AG04449 (cell line): ENCODE measurements at places on chromosomes 11 and 22.
A peak's percentile ranks its signal among the peaks of the same experiment; 100 is the strongest.

DNA sequence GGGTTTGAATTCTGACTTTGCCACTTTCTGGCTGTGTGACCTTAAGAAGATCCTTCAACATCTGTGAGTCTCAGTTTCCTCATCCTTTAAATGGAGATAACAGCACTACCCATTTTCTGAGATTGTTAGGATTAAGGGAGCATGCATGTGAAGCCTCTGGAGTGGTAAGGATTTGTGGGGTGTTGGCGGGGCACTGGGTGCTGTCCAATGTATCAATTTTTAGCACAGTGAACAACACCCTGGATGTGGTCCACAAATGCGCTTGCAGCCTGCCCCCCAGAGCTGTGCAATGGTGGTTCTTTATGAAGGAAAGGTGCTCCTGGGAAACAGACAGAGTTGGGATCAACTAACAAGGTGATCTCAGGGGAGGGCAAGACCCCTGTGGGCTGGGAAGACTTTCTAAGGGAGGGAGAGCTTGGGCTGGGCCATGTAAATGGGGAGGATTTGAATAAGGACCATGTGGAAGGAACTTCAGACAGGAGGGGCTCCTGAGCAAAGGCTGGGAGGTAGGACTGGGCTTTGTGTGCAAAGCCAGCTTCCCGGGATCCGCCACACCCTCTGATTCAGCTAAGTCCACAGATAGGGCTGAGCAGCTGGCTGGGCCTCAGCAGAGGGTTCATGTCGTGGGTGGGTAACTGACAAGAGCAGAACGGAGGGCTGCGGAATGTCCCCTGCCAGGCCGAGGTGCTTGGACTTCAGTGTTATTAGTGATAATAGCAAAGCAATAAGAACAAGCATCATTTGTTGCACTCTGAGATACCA is 22.7 kb upstream of the RASD2 start:
- DNase-seq = no peak

DNA sequence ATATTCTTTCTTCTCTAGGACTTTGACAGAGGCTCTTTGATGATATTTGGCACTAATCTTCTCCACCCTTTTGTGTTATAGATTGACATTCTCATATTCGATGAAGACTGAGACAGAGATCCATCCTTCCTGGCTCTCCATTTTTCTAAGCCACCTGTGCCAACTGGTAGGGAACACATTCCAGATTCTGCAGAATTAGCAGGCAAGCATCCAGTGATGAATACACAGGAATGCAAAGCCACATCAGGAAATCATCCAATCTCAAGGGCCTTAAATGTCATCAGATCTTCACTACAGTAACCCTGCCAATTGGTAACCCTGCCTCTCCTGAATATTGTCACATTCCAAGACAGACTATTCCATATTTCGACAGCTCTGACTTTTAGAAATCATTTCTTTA is 718.4 kb upstream of the API5 start:
- DNase-seq = no peak

- no peak for DNase-seq
These were observed 24.8 kb downstream of the RASSF10 start for GRCh38 chr11:13033760-13034533.

- no peak for DNase-seq
These were observed 11.5 kb downstream of the PTPRJ start for GRCh38 chr11:47991894-47992293.

DNA sequence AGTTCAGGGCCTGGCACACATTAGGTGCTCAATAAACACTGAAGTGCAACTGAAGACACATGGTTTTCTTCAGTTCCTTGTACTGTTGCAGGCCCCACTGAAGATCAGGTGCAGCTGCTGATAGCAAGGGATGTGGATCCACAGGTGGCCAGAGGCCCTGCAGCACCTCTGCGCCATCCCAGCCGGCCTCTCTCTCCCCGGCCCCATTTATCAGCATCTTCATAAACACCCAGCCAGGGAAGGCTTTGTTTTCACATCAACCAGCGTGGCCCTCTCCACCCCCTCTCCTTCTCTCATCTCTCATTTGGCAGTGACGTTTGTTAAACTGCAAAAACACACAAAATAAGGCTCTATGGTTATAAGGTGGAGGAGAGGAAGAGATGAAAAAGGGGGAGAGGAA is 528.8 kb downstream of the BUD13 start:
- no peak for DNase-seq

GRCh38 chr22:46993633-46994032 is 231.2 kb downstream of the TBC1D22A start:
- DNase-seq = no peak

GRCh38 chr11:32987851-32988250 is 27.8 kb upstream of the DEPDC7 start:
- DNase-seq = no peak

DNA sequence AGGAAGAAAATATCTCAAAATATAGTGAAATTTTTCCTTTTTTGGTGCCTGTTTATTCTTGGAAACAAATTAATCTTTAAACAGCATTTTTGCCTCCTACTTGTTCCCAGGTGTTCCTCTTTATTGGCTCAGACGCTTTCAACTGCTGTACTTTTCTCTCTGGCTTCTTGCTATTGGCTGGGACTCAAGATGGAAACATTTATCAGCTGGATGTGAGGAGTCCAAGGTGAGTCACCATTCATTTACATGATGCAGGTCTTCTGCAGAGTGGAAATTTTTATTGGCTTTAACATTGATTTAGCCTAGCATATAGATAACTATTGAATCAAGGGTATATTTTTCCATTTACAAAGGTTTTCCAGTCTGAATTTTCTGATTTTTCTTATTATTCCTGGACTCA is 34.4 kb upstream of the DNAJB13 start:
- no peak for DNase-seq

DNA sequence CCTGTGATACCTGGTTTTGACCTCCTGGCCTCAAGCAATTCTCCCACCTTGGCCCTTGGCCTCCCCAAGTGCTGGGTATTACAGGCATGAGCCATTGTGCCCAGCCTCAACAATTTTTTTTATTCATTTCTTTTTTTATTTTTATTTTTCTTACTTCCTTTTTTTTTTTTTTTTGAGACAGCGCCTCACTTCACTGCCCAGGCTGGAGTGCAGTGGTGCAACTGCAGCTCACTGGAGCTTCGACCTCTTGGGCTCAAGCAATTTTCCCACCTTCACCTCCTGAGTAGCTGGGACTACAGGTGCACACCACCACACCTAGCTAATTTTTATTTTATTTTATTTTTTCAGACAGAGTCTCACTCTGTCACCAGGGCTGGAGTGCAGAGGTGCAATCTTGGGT is 25.5 kb upstream of the CECR2 start:
- no peak for DNase-seq

GRCh38 chr11:16899708-16900303 is 114.4 kb downstream of the PLEKHA7 start:
- DNase-seq = no peak

- DNase-seq = no peak
These were observed 82.4 kb downstream of the BCR start for GRCh38 chr22:23262518-23263332.

DNA sequence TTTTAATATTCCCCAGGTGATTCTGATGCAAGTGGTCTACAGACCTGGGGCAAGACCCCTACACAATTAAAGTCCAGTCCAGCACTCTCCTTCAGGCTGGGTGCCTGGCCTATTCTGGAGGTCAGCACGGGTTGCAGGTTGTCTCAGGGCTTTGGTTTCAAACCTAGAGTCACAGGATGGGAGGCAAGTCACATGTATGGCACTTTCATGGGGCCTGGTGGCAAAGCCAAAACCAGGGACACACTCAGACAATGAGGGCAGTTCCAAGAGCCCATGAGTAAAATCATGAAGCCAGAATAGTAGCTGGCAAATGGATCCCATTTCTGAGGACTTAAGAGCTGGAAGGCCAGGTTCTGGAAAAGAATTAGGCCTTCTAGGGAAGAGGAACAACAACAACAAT is 96.6 kb downstream of the KCNC1 start:
- no peak for DNase-seq

- DNase-seq = no peak
These were observed 62.4 kb downstream of the ALX4 start for GRCh38 chr11:44247508-44247907.

DNA sequence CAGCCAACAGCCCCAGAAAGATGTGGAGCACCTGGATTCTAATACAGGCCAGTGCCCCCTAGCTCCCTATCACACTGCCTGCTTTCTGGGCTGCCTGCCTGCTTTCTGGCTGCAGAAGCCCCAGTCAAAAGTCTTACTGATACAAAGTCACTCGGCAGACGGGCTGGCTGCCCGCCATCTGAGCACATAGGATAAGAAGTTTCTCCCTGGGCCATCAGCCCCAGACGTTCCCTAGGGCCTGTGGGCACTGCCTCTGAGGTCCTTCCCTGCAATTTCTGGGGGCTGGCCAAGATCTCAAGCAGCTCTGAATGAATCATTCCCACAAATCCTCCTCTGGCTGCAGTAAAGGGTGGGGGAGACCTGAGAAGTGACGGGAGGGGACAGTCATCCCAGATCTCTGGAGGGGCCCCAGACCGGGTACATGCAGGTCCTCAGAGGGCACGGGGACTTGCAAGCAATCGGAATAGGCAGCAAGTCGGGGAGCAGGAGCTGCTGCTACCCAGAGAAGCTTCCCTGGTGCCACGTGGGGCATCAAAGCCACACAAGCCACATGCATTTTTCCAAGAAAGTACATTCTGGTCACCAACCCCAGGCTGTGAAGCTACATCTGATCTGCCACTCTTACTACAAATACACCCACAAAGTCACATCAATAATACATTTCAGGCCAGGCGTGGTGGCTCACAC is 4.7 kb downstream of the TPST2 start:
- peak; percentile 59 for DNase-seq

DNA sequence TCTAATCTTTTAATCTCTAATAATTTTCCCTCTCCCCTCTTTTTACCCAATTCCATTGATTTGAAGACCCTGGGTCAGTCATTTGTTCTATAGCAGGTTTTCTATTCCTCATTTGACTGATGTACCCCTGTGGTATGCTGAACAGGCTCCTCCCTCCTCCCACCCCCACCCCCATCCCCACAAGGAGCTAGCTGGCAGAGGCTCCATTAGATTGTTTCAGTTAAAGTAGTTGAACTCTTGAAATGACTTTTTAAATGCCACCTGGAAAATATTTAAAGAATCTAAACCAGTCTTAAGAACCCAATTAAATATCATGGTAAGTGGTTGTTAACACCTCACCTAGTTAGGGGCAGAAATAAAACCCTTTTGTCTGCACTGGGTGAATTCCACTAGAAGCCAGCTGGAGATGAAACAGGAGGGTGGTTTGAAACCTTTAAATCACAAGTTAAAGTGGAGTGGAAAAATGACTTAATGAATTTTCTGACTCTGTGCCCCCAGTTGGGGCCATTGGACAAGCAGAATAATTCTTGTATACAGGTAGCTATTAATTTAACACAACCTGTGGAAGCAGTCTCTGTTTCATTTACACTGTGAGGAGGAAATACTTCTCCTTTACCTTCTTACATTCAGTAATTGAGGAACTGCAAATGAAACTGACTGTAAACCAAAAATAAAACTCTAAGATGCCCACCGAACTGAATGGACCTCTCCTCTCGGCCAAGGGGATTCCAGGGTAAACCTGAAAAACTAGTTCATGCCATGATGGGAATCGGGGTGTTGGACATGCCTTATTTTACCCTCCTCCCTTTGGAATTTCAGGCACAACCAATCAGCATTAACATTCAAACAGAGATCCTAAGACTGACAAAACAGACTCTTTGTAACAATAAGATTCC is 30.7 kb downstream of the PRR5L start:
- no peak for DNase-seq

DNA sequence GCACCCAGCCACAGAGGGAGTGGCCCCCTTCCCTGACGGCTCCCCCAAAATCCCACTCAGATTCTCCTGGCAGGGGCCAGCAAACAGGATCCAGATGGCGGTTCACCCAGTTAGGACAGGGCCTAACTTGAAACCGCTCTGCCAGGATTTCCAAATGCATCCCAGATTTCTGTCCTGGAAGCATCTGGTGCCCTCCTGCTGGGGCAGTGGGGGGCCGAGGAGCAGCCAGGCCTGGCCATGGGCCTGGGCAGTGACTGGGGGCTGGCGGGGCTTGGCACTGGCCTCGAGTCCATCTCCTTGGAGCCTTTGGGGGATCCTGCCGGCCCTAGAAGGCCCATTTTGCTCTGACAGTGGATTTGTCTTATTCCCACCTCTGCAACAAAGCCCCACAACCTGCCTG is 17.9 kb upstream of the EMID1 start:
- DNase-seq = no peak

DNA sequence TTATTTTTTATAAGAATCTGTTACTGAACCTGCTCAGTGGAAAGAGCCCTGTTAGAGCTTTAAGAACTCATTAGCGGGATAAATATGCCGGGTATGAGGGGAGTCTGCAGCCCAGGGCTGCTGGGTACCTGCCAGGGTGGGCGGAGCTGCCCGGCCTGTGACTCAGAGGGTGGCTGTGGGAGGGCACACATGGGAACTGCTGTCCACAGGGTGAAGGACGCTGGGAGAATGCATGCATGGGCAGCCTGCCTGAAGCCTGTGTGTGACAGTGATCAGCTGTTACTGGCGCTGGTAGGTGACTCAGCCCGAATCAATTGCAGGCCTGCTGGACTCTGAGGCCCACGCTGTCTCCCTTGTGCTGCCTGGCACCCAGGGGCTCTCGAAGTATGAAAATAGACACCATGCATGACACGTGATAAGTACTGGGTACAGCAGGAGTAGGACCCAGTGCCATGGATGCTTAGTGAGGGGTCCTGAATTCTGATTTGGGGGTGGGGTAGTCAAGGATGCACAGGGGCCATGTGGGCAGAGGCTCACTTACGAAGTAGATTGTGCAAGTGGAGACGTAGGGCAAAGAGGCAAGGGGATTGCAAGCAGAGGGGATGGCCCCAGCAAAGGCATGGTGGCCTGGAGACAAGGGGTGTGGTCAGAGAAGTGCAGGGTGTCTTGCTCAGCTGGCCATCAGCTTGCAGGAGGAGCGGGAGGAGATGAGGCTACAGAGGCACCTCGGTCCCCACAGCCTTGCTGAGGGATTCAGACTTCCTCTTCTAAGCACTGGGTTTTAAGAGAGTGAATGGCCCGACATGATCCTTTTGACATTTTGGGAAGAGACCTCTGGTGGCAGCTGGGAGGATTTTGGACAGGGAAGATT is 36.5 kb downstream of the GRIK4 start:
- DNase-seq = peak; percentile 91

- no peak for DNase-seq
These were observed 14.1 kb downstream of the ANKK1 start for GRCh38 chr11:113401718-113402117.

DNA sequence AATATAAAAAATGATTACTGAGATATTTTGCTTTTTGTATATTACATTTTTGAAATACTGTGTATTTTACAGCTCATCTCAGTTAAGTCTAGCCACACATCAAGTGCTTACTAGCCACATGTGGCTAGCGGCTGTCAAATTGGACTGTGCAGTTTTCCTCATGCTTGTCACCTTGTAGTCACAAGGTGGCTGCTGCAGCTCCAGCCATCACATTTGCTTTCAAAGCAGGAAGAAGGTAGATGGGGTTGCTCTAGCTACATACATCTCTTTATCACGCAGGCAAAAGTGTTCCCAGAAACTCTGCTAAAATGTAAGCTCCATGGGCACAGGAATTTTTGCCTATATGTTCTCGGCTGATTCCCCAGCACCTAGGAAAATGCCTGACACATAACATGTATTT is 61.5 kb downstream of the MICAL2 start:
- DNase-seq = no peak
